ENCODE measurements at places on chromosomes 13 and 19.

DNA sequence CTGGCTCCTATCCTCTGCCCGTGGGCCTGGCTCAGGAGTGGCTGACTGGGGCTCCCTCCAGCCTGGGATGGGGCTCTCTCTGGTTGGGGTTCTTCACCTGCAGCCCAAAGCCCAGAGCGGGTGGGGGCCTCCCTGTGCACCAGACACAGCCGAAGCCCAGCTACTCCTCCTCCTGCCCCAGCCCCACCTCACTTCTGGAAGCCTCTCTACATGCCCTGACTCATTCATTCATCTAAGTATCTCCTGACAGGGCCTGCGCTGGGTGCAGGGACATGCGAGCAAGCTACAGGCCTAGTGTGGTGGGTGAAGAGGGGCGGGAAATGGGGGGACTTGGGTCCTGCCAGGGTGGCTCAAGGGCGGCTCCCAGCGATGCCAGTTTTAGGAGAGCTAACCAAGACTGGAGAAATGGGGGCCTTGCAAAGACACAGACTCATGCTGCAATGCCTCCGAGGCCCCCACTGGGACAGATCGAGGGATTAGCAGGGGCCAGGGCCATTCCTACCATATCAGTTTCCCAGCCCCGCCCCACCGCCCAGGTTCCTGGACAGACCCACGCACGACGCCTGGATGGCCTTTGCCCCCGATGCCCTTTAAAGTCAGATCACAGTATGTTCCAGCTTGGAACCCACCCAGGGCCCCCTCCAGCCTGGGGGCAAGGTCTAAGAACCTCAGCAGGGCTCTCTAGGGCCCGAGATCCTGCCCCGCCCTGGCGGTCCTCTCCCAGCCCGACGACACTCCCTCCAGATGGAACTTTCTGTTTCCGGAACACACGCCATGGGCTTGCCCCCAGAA lies 12.6 kb downstream of the LSM4 start:
- DNase-seq, result no peak

GRCh38 chr19:46841458-46842083 lies 9.1 kb downstream of the AP2S1 start:
- DNase-seq, result no peak

GRCh38 chr19:48392860-48393558 lies 459 bp upstream of the GRIN2D start:
- DNase-seq, result no peak

- no peak for DNase-seq
Measured at GRCh38 chr19:6055013-6055795, 55.1 kb downstream of the RFX2 start.

DNA sequence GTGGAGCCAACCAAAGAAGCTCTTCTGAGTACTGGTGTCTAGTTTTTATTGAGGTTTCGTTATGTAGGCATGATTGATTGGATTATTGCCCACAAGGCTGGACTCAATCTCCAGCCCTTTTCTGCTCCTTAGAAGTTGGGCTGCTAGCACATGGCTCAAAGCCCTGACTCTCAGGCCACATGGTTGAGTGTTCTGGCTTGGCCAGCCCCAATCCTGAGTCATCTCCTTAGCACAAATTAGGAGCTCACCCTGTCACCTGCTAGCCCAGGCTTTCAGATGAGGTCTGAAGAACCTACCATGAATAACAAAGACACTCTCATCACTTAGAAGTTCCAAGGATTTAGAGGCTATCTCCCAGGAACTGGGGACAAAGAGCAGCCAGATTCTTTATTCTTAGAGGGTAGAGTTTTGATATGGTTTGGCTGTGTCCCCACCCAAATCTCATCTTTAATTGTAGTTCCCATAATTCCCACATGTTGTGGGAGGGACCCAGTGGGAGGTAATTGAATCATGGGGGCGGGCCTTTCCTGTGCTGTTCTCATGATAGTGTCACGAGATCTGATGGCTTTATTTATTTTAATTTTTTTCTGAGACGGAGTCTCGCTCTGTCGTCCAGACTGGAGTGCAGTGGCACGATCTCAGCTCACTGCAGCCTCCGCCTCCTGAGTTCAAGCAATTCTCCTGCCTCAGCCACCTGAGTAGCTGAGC lies 11.3 kb downstream of the DPY19L3 start:
- DNase-seq, result no peak

- no peak for DNase-seq
Measured at GRCh38 chr13:77846173-77846572, 72.5 kb downstream of the EDNRB start.

DNA sequence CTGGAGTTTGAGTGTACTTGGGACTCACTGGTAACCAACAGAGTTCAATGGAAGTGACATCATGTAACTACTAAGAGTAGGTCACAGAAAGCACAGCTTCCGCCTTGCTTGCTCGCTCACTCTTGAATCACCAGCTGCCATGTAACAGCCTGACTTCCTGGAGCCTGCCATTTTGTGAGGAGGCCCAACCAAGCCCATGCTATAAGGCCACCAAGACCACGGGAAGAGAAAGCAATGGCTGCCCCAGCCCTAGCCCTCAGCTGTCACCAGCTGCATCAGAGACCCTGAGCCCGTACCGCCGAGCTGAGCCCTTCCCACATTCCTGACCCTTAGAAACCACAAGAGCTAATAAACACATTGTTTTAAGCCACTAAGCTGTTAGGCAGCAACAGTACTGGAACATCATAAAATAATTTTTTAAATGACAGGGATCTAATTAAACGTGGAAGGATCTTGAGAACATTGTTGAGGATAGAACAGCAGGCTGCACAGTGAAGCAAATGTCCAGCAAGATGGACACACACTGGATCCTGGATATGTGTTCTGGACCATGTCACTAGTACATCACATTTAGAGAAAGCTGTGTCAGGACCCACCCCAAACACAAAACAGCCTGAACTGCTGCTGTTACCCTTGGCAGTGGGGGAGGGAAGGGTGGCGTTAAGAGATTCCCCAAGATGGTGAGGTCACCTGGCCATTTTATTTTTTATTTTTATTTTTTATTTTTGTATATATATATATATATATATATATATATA lies 21.7 kb upstream of the LDLR start:
- DNase-seq, result no peak

GRCh38 chr19:4064496-4065260 lies 2.0 kb downstream of the ZBTB7A start:
- no peak for DNase-seq

DNA sequence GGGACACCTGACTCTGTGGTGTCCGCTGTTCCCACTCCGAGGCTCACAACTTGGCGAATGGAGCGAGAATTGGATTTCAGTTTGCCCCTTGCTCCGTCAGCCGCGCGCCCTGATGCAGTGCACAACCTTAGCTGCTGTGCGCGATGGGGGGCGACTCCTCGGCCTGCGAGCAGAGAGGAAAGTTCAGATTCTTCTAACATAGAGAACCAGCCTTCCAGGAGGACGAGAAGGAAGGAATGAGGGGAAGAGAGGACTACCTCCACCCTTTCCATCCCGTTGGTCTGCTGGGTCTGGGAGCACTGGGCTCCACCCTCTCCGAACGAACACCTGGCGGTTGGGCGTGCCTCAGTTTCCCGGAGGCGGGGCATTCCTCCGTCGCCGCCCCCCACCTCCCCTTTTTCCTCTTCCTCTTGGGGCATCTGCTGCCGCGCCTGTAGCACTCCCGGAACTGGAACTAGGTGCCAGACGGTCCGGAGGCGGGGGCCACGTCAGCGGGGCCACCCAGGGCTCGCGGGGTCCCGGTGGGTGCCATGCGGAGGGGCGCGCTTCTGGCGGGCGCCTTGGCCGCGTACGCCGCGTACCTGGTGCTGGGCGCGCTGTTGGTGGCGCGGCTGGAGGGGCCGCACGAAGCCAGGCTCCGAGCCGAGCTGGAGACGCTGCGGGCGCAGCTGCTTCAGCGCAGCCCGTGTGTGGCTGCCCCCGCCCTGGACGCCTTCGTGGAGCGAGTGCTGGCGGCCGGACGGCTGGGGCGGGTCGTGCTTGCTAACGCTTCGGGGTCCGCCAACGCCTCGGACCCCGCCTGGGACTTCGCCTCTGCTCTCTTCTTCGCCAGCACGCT lies at the start of gene KCNK6:
TSS of gene KCNK6 (plus strand) at position 425 of the 838 bp plus-strand sequence. CDS start at position 531, 106 bp downstream.
- no peak for DNase-seq

- DNase-seq, result no peak
Measured at GRCh38 chr13:96415831-96416385, 326.0 kb downstream of the HS6ST3 start.

DNA sequence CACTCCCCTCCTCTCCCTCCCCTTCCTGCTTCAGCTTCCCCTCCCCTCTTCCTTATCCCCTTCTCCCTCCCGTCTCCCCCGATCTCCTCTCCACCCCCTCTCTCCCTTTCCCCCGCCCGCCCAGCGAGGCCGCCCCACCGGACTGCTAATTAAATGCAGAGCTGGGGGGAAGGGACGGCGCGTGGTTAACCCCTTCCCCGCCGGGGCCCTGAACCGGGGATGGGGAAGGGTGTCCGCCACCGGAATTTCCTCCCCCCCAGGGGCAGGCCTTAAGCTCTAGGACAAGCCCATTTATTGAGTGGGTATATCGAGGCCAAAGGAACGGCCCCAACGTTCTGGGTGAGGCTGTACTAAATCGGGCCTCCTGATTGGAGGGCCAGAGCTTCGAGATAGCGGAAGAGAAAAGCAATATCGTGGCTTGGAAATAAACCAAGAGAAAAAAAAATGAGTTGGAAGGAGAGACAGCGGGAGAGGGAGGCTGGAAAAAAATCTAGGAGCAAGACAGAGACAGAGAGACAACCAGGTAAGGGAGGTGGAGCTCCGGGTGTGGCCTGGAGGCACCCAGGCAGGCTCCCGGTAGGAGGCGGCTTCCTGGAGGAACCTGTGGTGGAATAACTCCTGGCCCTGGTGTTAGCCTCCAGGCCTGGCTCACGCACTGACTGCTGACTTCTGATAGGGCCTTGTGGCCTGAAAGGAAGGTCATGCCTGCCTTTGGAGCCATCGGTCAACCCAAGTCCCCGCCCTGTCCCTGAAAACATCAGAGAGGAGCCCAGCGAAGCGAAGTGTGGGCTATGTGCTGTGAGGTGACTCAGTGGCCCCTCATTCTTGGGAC lies 11.6 kb upstream of the JUND start:
- DNase-seq, result no peak

GRCh38 chr19:54387991-54388801 lies 23.5 kb upstream of the LAIR1 start:
- DNase-seq, result no peak

GRCh38 chr19:1748115-1748872 lies 5.0 kb upstream of the ONECUT3 start:
- no peak for DNase-seq

GRCh38 chr19:34403784-34404108 lies 453 bp upstream of the PDCD2L start:
- no peak for DNase-seq

- no peak for DNase-seq
Measured at GRCh38 chr13:49679246-49679645, 12.0 kb downstream of the EBPL start.

Measured in NCI-H1694 treated with DMSO at 0.1 percent for 48 hours (cell line).